Urinary bladder (tissue), 4 donors: ENCODE measurements at places on chromosomes 5 and 9. TPM values are rescaled to one million over a fixed set of nuclear protein-coding genes. Genes with fewer than 3 reads are reported as not detected.
A peak's percentile ranks its signal among the peaks of the same experiment; 100 is the strongest.

The ADAMTSL2 gene
- polyA plus RNA-seq = 8.9 TPM

The CCL27 gene
- polyA plus RNA-seq = 0.32 TPM

- no peak for DNase-seq
Measured at GRCh38 chr5:6408627-6409446, 30.5 kb upstream of the MED10 start.

- DNase-seq = no peak
Measured at GRCh38 chr9:94639999-94640376, 670 bp upstream of the FBP1 start.

- DNase-seq = peak; percentile 82
Measured at GRCh38 chr9:114677418-114677817, 4.6 kb downstream of the TEX48 start.
